Stimulated activated naive CD8-positive, alpha-beta T cell treated with anti-CD3 and anti-CD28 coated beads, Interleukin-15, Interleukin-2, amounts not matched to agents 100 U/mL and 50 U/mL, for 24 hours (primary cell): ENCODE measurements at places on chromosomes 5 and 9.
A peak's percentile ranks its signal among the peaks of the same experiment; 100 is the strongest.

DNA sequence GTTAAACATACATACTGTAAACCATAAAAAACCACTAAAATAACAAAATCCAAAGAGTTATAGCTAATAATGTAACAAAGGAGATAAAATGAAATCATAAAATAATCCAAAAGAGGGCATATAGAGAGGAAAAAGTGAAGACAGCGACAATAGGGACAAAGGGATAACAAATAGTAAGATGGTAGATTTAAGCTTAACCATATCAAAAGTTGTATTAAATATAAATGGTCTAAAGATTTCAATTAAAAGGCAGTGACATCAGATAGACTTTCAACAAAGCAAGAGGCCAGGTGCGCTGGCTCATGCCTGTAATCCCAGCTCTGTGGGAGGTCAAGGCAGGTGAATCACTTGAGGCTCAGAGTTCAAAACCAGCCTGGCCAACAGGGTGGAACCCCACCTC lies 54.7 kb upstream of the SREK1 start:
- DNase-seq = no peak

GRCh38 chr5:50702615-50703366 lies 36.4 kb downstream of the PARP8 start:
- DNase-seq = no peak

GRCh38 chr9:123735376-123735775 lies 194.6 kb downstream of the DENND1A start:
- DNase-seq = no peak

- DNase-seq = peak; percentile 47
Observed at GRCh38 chr9:99778836-99779235, 42.8 kb upstream of the NR4A3 start.

GRCh38 chr5:168125445-168126199 lies 165.8 kb upstream of the WWC1 start:
- no peak for DNase-seq

DNA sequence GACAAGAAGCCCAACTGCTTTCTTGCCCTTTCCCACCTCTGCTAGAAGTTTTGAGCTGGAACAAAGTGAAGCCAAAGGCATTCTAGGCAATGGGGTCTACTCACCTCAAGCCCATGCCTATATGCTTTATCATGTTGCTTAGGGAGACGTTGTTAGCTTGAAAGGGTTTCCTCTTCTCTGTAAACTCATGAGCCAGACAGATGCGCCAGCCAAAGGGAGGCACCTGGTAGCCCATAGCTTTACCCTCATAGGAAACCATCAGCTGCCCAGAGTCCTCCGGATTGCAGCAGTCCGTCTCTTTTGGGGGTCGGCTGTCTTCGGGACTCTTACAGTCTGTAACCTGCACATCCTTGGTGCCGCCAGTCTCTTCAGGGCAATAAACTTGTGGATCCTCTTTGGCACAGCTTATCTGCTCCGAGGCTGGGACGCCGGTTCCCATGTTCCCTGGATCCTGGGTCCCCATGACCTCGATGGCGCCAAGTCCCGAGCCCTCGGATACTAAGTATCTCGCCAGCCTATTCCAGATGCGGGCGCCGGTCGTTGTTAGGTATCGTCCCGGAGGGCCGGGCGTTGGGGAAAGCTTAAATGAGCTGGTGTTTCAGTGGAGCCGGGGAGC lies 678 bp downstream of the GBA2 start:
- no peak for DNase-seq

DNA sequence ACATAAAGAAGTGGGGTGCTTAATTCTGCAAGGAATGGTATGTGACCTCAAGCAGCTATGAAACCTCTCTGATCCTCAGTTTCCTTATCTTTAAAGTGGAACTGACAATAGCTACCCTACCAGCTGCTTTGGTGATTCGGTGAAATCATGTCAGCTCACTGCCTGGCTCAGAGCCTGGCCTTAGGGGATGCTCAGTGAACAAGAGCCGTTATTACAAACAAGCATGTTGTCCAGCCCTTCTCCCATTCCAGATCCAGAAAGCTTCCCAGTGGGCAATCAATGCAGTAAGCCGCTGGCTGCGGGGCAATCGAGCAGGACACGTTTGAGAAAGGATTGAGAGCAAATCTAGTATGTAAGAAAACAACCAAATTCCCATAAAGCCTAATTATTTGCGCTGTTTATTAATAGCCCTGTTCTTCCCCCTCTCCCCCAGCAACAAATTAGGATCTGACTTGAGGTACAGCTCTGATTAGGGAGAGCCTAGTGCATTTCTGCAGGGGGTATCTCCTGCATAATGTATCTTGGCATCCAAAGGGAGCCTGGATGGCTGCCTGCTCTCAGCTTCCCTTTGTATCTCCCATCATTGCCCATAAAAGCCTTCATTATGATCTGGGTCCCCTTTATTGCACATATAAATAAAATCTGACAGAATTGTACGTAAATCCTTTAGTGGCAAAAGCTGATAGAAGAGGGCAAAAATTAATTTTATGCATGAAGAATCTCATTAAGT lies 371.4 kb downstream of the TMEM232 start:
- DNase-seq = no peak

DNA sequence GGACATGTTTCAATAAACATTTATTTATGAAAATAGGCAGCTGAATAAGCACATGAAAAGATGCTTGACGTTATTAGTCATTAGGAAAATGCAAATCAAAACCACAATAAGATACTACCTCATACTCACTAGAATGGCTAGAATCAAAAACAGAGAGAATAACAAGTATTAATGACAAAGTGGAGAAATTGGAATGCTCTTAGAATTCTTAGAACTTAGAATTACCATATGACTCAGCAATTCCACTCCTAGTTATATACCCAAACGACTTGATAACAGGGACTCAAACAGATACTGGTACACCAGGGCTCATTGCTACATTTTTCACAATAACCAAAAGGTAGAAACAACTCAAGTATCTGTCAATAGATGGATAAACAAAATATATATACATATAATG lies 15.1 kb upstream of the TRIM36 start:
- no peak for DNase-seq

GRCh38 chr9:33476503-33476902 lies 2.8 kb upstream of the NOL6 start:
- DNase-seq = no peak

DNA sequence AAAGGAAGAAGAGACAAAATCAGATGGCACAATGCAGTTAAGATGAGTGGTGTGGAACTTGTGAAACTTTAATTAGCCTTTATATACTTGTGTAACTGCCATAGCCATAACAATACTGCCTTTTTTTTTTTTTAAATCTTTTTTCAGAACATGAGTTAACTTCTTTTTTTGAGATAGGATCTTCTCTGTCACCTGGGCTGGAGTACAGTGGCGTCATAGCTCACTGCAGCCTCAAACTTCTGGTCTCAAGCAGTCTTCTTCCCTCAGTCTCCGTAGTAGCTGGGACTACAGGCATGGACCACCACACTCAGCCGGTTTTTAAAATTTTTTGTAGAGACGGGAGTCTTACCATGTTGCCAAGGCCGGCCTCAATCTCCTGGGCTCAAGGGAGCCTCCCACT lies 37.2 kb downstream of the GPBP1 start:
- DNase-seq = no peak

GRCh38 chr5:179759581-179760551 lies 27.2 kb downstream of the MAML1 start:
- peak; percentile 10 for DNase-seq

GRCh38 chr5:179969110-179969509 lies 61.4 kb upstream of the TBC1D9B start:
- no peak for DNase-seq

DNA sequence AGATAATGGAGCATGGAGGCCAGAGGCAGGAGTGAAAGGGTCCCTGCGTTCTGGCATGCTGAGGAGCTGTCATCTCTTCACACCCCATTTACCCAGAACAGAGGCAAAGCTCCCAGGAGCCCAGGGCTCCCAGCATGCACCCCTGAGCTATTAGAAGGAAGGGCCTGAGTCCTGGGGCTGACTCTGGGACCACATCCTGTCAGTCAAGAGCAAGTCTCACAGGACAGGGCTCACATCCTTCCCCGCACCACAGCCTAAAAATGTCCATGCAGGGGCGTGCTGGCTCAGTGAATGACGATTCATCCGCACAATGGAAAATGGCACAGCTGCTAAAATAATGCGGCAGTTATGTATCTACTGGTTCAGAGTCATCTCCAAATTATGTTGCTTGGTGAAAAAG lies 31.4 kb downstream of the CAMK2A start:
- no peak for DNase-seq

GRCh38 chr9:10479172-10479571 lies 133.6 kb downstream of the PTPRD start:
- no peak for DNase-seq

DNA sequence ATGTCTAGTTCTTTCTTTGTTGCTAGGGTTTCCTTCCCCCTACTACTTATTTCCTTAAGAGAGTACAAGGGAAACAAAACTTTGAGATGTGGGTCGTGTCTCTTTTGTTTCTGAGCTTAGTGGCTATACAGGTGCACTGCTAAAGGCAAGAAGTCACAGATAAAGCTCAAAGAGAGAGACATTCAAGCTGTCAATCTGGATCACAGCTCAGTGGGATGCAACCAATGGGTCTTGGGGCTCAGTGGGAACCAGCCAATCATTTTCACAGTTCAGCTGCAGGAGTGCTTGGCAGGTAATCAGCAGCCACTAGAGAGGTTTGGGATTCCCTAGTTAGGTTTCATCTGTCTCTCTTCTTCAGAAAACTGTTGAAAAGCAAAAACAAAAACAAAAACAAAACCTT lies 135.4 kb upstream of the SGCD start:
- DNase-seq = no peak

DNA sequence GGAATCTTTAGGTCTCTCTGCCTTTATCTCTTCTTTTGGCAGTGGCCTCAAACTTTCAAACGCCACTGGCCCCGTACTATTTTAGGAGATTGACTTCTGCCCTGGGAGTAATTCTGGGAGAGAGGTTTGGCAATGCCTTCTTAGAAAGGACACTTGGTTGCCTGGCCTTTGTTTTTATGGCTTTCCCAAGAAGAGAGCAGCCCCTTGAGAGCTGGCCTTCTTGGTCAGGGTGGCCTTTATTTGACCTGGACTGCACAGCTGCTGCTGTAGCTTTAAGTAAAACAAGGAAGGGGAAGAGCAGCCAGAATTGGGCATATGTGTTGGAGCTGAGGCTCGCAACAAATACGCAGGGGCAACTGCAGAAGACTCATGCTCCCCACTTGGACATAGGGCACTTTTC lies 60.8 kb downstream of the PTPN3 start:
- DNase-seq = no peak

GRCh38 chr9:91812191-91812590 lies 137.8 kb downstream of the ROR2 start:
- DNase-seq = no peak
